ENCODE measurements at places on chromosomes 4 and X. TPM values are rescaled to one million over a fixed set of nuclear protein-coding genes. Genes with fewer than 3 reads are reported as not detected.

The HERC6 gene
- total RNA-seq: 0.28 TPM

DNA sequence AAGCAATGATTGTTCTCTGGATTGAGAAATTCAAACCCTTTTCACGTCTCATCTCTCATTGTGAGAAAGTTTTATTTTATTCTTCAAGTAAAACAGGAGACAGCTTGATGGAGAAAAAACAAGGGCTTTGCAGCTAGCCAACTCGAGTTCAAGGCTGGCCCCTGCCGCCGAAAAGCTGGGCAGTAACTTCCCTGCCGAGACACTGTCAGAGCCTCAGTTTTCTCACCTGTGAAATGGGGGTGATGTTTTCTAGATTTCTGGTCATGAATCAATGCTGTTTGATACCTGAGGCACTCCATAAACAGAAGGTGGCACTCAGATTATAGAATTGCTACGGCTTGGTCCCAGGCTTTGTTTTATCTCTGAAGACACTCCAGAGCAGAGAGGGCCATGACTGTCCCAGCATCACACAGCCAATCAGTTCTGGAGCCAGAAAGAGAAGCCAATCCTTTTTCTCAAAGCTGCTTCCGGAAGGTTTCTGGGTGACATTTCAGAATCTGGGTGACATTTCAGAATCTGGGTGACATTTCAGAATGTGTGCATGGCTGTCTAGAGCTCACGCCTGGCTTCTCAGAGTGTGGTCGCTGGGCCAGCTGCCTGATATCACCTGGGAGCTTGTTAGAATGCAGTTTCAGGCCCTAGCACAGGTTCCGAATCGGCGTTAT is 33.2 kb downstream of the HMX1 start:
- H3K27me3 ChIP-seq: peaks cover 16% of the 10 kb centered on the region
- no peak overlapping the region for H3K4me3 ChIP-seq
- H3K36me3 ChIP-seq: no peaks in the 10 kb centered on the region
- H3K27ac ChIP-seq: no peak overlapping the region
- H3K4me1 ChIP-seq: peaks cover 32% of the 10 kb centered on the region

GRCh38 chrX:7062276-7062675 is 85.2 kb upstream of the STS start:
- H3K36me3 ChIP-seq: no peaks in the 10 kb centered on the region

The RASGEF1B gene
- total RNA-seq: 9.4 TPM

DNA sequence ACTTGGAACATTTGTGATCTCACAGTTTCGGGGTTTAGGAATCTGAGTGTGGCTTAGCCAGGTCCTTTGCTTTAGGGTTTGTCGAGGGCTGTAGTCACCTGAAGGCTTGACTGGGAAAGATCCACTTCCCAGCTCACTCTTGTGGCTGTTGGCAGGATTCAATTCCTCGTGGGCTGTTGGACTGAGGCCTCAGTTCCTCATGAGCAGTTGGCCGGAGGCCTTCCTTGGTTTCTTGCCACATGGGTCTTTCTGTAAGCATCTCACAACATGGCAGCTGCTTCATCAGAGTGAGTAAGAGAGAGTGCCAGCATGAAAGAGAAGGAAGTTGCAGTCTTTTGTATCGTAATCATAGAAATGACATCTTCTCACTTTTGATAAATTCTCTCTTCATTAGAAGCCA is 11.1 kb downstream of the TXLNG start:
- no peak overlapping the region for H3K27ac ChIP-seq
- no peaks in the 10 kb centered on the region for H3K4me1 ChIP-seq
- H3K36me3 ChIP-seq: peaks cover 5% of the 10 kb centered on the region
- H3K4me3 ChIP-seq: no peak overlapping the region

- no peak overlapping the region for H3K27ac ChIP-seq
- no peaks in the 10 kb centered on the region for H3K4me1 ChIP-seq
- no peak for DNase-seq
- H3K36me3 ChIP-seq: no peaks in the 10 kb centered on the region
These were observed 13.8 kb upstream of the STK26 start for GRCh38 chrX:132009350-132009749.
